ENCODE measurements at places on chromosomes 1 and 21.

DNA sequence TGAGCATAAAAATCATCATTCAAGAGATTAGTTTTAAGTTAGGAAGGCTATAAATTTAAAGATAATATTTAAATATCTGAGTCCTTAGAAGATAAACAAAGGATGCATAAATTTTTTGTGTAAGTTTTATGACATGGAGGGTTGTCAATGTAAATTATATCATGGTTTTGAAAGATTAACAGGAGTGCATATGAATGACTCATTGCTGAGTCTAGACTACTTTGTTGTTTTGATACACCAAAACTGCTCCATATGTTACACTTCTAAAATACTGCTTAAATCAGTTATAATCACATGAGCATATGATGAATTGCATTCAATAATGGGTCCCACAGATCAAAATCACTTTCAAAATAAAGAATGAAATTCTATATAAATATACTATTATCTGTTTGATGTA is 312.5 kb downstream of the KCNT2 start:
- no peak for DNase-seq

- no peak for DNase-seq
Observed at GRCh38 chr1:238177351-238177750, 286.6 kb upstream of the ZP4 start.

DNA sequence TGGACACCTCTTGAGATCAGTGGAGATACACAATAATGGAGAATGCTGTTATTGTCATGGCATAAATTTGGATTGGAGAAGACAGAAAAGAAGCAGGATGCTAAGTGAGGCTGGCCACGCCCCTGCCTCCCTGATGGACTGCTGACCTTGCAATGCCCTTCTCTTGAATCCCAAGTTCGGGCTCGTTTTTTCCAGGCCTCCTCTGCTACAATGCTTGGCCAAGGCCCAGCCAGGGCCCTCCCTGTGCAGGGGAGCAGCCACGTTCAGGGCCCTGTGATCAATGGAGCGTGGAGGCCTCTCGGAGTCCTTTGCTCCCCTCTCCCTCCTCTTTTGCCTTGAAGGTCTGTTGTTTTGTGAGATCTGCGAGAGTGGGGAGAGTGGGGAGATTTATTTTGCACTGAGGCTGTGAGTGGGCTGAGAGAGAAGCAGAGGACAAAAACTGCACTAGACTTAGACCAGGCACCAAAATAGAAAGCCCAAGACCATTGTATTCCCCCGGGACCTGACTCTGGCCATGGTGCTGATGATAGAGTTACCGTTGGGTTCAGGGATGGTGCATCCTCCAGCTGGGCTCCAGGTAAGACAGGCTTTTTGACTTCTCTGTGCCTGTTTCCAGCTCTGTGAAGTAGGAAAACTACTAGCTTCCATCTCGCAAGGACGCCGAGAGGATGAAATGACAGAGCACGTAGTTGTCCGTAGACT is 268.6 kb downstream of the KAZN start:
- no peak for DNase-seq

GRCh38 chr1:23088027-23088426 is 68.8 kb downstream of the KDM1A start:
- no peak for DNase-seq

- no peak for DNase-seq
Observed at GRCh38 chr1:165551469-165551868, 7.7 kb downstream of the LRRC52 start.

DNA sequence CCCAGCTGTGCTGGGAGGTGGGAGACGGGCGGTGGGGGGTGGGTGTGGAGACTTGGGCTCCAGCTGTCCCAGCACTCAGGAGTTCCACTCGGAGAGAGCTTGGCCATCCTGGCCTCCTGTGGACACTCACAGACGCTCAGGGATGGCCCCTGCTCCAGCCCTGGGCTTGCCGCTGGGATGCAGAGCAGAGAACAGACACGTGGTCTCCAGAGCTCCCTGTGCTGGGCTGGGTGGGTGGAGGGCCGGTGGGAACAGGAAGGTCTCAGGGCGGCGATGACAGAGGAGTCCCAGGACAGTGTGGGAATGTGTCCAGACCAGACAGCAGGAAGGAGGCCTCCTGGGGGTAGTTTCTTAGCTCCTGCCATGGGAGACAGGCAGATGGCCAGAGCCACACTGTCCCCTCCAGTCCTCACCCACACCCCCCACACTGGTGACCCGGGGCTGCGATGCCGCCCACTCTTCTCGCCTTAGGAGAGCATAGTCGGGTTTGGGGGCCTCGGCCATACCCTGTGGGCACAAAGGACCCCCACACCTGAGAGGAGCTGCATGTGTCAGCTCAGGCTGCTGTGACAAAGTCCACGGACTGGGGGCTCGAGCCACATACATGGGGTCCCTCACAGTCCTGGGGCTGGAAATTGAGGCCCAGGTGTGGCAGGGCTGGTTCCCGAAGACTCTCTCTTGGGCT is 2.0 kb downstream of the KRTAP10-9 start:
- DNase-seq: no peak

GRCh38 chr1:68225781-68226180 is 6.5 kb downstream of the WLS start:
- no peak for DNase-seq

- DNase-seq: no peak
Observed at GRCh38 chr21:36806103-36806502, 107.2 kb downstream of the SIM2 start.

DNA sequence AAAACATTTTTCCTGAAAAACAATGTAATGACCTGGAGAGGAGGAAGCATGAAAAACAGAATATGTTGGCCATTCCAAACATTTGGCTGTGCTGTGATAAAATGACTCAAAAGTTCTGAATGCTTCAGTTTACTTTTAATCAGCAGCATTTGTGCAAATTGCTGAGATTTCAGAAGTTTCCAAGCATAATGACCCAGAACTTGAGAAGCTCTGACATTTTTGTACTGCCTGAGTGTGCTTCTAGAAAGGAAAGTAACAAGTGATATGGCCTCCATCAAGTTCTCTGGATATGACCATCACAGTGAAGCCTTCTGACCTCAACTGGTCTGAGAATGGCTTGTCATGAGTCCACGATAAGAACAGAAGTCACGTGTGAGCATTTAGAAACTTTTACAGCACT is 283.4 kb upstream of the ZRANB2 start:
- no peak for DNase-seq

- no peak for DNase-seq
Observed at GRCh38 chr1:155984341-155984740, 6.0 kb upstream of the ARHGEF2 start.

GRCh38 chr21:42534421-42535378 is 21.0 kb downstream of the SLC37A1 start:
- no peak for DNase-seq

- DNase-seq: no peak
Observed at GRCh38 chr1:67350783-67351182, 43.1 kb downstream of the IL12RB2 start.

GRCh38 chr1:997713-997992 is 2.2 kb downstream of the HES4 start:
- no peak for DNase-seq

DNA sequence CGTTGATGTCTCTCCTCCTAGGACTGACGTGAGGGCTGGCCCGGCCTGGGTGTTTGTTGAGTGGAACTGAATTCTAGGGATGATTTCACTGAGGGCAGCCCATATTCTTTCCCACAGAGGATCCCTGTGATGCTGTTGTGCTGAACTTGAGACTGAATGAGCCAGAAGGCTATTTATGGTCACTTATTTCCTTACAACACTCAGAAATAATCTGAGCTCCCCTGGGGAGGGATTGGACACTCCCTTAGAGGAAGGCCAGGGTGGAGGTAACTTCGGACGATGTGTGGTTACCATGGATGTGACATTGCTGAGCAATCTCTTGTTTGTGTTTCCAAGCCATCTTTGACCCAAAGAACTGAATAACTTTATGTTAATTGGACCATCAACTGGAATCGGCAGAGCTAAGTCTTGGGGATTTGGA is 5.1 kb upstream of the TMCO4 start:
- no peak for DNase-seq

DNA sequence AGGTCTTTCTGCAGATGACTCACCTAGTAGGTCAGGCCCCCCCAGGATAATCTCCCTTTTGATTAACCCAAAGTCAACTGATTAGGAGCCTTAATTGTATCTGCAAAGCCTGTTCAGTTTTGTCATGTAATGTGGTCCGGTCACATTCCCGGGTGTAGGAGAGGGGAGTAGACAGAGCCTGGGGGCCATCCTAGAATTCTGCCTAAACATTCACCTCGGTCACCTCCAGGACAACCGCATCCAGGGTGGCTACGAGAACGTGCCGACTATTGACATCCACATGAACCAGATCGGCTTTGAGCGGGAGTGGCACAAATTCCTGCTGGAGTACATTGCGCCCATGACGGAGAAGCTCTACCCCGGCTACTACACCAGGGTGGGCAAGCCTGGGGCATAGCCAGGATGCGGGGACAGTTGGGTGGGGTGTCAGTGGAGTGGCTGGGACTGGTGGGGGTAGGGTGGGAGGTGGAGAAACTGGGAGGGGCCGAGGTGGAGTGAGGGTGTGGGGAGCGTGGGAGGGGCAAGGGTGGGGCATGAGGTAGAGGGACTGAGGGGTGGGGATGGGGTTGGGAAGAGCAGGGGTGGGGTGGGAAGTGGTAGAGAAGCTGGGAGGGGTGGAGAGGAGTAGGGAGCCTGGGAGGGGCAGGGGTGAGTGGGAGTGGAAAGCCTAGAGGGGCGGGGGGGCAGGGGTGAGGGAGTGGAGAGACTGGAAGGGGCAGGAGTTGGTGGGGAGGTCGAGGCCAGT is 9.6 kb upstream of the MFN2 start:
- no peak for DNase-seq

GRCh38 chr1:170064821-170065220 is 9.7 kb downstream of the KIFAP3 start:
- DNase-seq: no peak

All from SW 1271 (cell line).